ENCODE measurements at places on chromosomes 12 and 14. TPM values are rescaled to one million over a fixed set of nuclear protein-coding genes. Genes with fewer than 3 reads are reported as not detected.

Gene MAPKAPK5
- total RNA-seq: 35.7 TPM

Gene TOMM20L
- not detected for total RNA-seq

Gene MAP1LC3B2
- 0.44 TPM for total RNA-seq

Gene FBLN5
- total RNA-seq: 0.15 TPM

Gene CFAP73
- not detected for total RNA-seq

Data from mammary microvascular endothelial cell (primary cell).